ENCODE measurements at places on chromosomes 2 and 18.

GRCh38 chr2:237178396-237178795 lies 92.7 kb downstream of the COPS8 start:
- no peak for DNase-seq

DNA sequence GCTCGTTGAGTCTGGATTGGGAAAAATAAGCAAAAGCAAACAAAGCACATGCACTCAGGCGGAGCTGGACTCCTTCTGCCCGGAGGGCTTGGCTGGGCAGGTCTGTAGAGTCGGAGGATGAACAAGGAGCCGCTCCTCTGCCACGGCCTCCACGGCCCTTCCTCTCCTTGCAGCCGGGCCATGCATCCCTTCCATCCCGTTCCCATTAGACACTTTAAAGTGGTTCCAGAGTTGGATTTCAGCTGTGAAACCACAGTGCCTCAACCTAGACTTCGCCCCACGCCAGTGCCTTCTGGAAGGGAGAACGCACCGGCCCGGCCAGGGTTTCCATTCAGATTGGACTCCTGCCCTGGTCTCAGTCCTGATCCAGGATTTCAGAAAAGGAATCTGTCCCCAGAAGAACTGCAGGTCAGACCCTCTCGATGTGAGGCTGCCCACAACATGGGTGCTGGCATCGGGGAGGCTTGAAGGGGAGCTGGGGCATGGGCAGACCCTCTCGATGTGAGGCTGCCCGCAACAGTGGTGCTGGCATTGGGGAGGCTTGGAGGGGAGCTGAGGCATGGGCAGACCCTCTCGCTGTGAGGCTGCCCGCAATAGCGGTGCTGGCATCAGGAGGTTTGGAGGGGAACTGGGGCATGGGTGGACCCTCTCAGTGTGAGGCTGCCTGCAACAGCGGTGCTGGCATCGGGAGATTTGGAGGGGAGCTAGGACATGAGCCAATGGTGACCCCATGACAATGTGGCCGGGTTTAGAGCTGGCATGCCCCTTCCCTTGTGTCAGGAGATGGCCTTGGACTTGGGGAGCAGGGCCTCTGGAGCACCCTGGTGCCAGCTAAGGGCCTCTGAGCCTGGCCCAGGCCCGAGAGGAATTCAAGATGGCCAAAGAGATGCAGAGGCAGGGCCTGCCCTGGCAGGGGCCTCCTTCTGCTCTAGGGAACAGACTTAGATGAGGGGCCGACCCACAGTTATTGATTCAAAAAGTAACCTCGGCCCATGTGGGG lies 304.5 kb downstream of the NDUFA10 start:
- DNase-seq = no peak

DNA sequence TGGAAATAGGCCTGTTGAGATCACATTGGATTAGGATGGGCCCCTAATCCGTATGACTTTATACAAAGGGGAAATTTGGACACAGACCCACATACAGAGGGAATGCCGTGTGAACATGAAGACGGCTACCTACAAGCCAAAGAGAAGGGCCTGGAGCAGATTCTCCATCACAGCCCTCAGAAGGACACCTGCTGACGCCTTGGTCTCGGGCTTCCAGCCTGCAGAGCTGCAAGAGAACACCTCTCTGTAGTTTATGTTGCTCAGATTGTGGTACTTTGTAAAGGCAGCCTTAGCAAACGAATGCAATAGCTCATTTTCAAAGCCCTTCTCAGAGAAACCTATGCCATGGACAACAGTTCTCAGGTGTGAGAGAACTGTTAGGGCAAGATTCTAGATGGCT lies 86.1 kb downstream of the LONRF2 start:
- DNase-seq = no peak

DNA sequence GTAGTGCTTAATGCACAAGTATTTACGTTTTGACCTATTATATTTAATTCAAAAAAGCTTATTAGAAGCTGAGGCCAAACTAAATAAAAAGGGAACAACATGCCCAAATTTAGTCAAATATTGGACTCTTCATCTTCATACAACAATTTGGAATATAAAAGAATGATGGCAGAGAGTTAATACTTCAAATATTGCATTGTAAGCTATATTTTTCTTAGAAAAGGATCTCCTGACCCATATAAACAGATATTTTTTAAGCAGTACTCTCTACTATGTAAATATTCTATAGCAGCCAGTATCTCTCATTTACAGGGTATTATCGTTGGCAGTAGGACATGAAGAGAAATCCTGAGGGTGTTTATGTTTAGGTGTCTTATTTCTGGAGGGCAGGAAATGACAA lies 531.2 kb downstream of the NYAP2 start:
- DNase-seq = no peak

DNA sequence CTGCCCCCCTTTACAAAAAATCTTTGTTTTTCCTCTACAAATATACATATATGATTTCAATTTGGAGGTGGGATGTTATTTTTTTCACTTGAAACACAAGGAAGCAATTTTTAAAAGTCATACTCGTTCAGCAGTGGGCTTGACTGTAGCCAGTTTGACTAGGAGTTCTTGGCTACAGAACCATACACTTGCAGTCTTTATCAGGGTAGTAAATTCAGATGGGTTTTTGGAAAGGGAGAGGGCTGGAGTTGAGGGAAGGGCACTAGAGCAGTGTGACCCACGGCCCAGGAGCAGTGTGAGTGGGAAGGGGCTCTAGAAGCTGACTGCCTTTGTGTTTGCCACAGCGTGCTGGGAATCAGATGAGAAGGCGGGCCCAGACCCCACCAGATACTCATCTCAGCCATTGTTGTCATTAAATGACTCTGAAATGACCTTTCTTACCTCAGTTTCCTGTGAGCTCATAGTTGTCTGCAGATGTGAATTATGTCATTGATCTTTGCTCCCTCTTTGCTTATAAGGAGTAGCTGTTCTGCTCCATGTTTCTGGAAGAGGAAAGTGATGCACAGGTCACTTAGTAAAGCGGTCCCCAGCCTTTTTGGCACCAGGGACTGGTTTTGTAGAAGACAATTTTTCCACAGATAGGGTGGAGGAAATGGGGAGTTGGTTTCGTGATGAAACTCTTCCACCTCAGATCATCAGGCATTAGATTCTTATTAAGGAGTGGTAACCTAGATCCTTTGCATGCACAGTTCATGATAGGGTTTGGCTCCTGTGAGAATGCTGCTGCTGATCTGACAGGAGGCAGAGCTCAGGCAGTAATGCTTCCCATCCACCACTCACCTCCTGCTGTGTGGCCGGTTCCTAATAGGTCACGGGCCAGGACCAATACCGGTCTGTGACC lies 116.8 kb downstream of the SPTBN1 start:
- peak; percentile 85 for DNase-seq

DNA sequence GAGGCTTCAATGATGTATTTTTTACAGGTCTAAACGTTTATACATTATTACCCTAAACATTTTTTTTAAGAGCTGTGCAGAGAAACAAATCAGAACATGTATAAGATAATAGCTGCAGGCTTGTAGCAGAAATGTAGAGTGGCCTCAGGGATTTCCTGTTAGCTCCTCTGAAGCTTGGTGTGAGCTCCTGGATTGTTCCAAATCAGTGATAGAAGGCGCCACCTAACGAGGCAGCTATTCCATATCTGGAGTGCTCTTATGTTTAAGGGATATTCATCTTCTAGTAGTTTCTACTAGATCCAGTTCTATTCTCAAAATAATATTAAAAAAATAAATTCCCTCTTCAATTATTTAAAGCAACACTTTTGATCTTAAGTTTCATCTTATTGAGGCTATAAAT lies 93.1 kb downstream of the LRP1B start:
- DNase-seq = no peak

GRCh38 chr18:49446481-49446880 lies 14.0 kb downstream of the DYM start:
- no peak for DNase-seq

- DNase-seq = peak; percentile 30
Measured at GRCh38 chr2:234493796-234494195, 3.1 kb downstream of the ARL4C start.

DNA sequence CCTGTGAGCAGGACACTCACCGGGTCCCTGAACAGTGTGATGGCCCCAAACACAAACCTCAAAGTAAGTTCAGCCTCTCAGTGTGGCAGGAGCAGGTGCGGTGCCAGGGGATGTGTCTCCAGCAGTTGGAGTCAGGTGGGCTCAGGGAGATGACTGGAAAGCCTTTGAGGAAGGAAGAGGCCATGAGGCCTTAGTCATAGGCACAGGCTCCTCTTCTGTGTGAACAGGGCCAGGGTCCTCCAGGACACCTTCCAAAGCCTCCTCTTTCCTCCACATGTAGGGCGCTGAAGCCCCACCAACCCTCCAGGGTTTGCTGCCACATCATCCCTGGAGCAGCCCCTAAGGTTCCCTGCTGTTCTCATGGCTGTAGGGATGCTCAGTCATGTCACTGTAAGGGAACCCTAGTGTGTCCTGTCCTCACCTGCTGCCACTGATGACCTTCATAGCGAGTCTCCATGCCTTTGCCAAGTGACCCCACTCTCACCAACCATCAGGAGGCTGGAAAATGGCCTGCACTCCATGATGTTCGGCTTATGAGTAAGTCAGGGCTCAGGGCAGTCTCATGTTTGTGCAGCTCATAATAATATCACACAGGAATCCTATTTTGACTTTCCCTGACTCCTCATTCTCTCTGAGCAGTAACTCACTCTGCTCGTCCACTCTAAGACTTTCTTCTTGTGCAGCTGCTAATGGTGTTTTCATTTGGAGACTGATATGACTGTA lies 1152.9 kb downstream of the RPIA start:
- no peak for DNase-seq

DNA sequence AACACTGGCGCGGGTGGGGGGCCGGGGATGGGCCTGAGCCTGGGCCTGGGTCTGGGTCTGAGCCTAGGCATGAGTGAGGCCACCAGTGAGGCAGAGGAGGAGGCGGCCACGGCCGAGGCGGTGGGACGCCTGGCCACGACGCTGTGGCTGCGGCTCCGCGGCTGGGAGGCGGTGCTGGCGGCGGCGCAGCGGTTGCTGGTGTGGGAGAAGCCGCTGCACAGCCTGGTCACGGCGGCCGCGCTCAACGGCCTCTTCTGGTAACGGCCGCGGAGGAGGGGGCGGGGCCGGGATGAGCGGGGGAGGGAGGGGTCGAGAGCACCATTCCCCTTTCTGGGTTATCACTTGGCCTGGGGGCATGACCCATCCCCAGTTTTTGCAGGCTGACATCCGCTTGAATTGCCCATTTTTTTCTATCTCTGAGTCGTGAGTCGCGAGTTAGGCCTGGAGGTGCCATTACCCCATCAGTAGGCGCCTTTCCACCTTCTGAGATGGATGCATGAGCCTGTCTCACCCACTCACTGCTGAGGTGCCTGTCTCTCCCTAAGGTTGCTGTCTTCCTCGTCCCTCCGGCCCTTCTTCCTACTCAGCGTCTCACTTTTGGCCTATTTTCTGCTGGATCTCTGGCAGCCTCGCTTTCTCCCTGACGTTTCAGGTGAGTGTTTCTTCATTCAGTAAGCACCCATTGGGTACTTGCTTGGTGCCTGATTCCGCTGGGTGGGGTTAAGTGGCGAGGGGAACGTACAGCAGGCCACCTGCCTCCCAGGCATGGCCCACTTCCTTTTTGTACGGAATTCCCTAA lies 501 bp downstream of the RETREG2 start:
- DNase-seq = peak; percentile 56

- no peak for DNase-seq
Measured at GRCh38 chr18:53426666-53427184, 797.7 kb downstream of the MBD2 start.

DNA sequence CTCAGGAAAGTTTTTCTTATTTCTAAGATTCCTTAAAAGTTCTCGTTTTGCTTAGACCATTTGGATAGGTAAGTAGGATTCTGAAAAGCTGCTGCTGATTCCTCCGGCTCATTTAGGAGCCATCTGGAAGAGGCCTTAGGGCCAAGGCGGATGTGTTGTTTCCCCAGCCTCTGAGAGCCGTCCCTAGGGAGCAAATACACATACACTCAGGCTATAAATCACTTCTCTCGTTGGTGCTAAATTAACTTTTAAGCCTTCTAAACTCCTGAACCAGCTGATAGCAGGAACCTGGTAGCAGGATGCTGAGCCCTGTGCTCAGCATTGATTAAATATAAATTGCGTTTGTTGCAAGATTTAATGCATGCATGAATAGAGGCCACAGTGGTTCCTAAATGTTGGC lies 109.8 kb downstream of the ADCYAP1 start:
- DNase-seq = no peak

DNA sequence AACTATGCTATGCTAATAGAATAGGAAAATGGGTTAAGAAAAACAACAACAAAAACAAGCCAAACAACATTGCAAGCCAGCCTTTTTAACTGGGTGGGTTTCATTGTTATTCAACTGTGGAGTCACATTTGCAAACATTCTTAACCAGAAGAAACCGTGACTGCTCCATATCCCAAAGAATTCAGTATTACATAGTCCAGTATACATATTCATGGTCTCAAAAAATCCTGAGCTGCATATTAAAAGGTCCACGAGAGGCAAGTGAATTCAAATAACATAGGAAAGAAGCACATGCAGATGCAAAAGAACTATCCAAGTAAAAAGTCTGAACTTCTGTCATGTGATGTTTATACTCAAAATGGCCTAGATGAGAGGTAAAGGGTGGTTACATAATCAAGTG lies 179.1 kb upstream of the ETAA1 start:
- DNase-seq = no peak

DNA sequence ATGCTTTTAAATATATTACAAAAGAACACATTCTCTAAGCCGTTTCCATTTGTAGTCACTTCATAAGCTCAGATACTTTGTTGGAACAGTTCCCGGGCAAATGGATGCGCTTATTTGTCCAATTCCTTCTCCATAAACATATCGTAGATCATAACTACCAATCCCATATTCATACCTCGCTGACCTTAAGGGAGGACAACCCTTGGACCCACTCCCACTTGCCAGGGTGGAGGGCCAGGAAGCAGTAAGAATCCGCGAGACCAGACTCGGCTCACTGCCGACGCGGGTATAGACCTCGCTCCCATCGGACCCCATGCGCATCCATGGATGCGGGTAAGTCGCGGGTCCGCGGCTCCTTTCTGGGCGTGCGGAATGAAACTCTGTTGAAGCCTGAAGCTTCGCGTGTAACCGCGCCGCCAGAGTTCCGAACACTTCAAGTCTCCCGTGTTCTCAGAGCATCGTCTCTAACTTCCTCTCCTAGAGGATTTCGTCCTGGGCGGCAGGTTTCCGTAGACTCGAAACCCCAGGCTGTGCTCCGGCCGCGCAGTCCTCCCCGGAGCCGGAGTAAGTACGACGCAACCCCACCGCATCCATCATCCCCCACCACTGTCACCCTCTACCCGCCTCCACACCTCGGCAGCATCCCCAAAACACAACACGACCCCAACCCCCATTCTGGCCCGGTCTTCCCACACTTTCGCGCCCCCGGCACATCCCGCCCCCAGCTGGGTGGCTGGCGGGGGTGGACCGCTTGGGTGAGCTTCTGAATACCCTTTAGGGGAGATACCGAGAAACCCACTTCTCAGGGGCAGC lies 1.1 kb downstream of the DSC3 start:
- no peak for DNase-seq

- DNase-seq = no peak
Measured at GRCh38 chr18:62625019-62625418, 90.3 kb upstream of the PHLPP1 start.

DNA sequence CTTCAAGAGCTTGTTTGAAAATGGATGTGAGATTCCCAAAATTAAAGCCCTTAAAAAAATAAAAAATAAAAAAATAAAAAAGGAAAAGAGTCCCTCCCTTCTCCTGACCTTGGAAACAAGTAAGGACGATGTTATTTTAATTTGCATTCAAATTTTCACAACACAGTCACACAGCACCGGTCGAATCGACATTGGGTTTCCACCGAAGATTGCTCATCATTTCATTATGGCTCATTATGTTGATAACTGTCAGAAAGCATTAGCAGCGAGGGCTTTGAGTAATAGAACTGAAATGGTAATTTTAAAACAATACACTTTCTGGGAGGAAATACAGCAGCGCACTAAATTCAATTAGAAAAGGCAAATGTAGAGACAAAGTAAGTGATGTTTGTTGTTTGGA lies 78.7 kb downstream of the EPHA4 start:
- DNase-seq = no peak
